ENCODE measurements at places on chromosomes 4 and X.

DNA sequence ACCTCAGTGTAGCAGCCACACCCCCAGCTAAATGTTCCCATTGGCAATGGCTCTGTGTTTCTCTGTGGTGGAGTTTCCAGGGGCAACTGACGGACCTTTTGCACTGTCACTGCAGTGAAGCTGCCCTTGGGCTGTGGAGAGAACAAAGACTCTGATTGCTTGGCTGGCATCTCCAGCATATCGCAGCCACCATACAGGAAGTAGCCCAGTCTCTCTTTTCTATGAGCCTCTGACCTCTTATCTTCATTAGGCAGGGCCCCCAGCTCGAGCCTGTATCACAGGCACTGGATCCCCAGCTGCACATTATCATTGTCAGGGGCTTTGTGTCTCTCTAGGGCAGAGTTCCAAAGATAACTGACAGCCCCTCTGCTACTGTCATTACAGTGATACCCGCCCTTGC, 483.5 kb downstream of the ARAP2 start:
- DNase-seq = no peak

DNA sequence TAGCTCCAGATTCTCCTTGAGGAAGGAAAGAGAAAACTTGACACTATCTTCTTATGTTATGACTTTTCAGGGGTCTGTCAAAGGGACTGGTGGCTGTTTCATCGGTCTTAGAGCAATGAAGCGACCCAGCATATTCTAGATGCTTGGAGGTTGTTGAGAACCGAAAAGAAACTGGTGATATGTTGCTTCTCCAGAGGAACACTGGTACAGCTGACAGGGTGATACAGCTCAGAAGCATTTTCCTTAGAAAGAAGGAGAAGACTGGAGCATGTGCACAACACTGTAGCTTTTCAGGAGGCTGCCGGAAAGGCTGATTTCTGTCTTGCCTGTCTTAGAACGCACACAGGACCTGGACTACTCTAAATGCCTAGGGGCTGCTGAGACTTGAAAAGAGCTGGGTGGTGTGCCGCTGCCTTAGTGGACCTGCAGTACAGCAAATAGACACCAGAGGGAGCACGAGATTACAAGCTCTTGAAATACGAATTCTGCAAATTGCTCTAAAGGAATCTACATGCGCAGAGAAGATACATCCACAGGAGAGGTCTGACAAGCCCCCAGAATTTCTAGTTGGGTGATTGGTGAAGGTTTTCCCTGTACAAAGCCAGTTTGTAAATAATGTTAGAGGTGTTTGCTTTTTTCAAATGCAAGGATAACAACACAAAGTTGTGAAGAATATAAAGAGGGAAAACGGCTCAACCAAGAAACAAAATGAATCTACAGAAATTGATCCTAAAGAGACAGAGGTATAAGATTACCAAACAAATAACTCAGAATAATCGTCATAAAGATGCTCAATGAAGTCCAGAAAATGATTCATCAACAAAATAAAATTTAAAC, 223.1 kb upstream of the DMD start:
- no peak for DNase-seq

- DNase-seq = no peak
Measured at GRCh38 chr4:122617597-122618593, 3.0 kb downstream of the IL21 start.

DNA sequence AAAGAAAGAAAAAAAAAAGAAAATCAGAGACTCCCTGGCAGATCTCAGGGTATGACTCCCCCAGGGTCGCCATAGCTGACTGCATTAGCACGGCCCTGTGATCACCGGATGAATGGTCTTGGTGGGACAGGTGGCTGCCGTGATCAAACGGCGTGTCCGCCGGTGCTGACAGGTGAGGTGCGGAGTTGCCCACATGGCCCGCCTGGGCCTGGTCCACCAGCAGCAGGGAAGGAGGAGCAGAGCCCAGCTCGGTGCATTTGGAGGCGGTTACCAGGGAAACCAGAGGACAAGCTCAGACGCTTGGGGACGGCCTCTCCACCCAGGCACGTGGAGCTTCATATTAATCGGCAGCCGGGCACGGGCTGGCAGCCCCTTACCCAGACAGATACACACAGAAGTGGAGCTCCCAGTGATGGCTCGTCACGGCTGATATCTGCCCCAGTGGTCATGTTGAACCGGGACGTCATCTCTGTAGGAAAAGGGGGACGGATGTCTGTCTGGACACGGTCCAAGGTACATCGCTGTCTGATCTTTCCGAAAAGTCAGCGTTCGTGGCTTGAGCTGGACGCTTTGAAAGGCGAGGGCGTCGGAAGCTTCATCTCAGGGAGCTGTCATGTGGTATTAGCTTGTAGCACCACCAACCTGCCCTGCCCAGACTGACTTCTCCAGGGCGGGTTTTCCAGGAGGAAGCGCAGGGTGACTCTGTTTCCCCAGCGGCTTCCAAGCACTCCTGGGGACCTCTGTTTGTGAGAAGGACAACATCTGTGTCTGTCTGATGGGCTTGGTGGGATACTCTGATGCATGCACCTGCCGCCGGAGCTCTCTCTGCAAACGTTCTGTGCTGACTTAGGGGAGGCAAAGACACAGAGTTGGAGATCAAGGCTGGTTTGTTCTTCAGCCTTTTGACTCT, 180.7 kb downstream of the CRLF2 start:
- DNase-seq = no peak

DNA sequence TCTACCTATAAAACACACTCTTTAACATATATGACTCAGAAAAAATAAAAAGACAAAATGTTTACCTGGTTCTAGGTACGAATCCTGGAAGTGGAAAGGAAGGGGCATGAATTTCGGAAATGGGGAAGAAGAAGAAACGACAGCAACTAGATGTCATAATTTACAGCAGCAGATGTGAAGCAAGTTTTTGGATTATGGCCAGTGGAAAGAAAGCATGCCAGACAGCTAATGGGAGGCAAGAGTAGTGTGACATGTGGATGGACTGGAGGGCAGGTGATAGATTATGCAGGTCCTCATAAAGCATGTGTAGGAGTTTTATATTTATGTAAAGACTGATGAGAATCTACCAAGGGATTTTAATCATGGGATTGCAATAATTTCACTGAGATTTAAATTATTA, 279.0 kb upstream of the TACR3 start:
- DNase-seq = no peak

DNA sequence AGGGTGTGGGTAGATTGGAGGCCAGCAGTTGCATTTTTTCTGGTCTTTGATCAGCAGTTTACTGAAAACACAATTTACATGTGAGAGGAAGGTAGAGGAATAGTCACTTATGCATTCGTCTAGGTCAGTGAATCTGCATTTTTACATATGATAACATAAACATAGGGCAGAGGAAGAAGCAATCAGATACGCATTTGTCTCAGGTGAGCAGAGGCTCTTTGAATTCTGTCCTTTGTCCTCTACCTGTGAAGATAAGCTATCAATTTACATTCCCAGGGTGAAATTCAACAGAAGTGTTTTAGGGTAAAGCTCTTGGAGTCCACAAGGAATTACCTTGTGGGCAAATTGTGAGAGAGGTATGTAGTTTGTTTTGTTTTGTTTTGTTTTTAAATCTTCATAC, 306.5 kb downstream of the MAGEB5 start:
- DNase-seq = no peak

DNA sequence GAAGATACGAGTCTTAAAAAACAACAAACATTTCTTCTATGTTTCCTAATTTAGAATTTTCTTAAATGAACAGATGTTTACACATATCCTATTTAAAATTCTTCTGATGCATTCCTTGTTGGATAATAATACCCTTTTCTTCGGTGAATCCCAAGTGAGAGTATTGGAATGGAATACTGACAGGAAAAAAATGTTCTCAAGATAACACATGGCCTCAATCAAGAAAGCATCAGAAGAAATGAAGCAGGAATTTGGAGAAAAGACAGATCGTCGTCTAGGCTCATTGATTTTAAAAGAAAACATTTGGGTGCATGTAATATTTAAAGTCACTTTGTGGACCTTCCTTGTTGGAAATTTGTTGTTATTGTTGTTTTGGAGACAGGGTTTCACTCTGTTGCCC, 196.9 kb upstream of the ANK2 start:
- DNase-seq = no peak

GRCh38 chr4:155565330-155565729, 101.3 kb upstream of the GUCY1A1 start:
- no peak for DNase-seq

GRCh38 chr4:167555338-167556022, 321.2 kb upstream of the SPOCK3 start:
- DNase-seq = no peak

DNA sequence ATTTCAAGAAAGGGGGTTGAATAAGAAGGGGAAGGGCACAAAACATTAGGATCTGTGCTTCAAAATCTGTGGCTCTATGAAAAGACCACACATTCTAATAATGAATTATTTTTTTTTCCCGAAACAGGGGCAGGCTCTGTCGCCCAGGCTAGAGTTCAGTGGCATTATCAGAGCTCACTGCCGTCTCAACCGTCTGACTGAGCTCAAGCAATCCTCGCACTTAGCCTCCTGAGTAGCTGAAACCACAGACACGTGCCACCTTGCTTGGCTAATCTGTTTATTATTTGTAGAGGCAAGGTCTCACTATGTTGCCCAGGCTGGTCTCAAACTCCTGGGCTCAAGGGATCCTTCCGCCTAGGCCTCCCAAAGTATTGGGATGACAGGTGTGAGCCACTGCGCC, 33.4 kb downstream of the ACSL1 start:
- no peak for DNase-seq

DNA sequence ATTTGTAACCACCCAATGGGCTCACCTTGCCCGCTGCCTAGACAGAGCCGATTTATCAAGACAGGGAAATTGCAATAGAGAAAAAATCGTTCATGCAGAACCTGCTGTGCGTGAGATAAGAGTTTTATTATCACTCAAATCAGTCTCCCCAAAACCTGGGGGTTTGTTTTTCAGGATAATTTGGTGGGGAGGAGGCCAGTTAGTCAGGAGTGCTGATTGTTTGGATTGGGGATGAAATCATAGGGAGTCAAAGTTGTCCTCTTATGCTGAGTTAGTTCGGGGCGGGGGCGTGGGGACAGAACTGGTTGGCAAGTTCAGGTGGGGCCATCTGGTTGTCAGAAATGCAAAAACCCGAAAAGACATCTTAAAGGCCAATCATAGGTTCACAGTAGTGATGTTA, 203.0 kb downstream of the MAB21L2 start:
- DNase-seq = no peak

- DNase-seq = no peak
Measured at GRCh38 chrX:130805903-130806302, 97.1 kb downstream of the ENOX2 start.

DNA sequence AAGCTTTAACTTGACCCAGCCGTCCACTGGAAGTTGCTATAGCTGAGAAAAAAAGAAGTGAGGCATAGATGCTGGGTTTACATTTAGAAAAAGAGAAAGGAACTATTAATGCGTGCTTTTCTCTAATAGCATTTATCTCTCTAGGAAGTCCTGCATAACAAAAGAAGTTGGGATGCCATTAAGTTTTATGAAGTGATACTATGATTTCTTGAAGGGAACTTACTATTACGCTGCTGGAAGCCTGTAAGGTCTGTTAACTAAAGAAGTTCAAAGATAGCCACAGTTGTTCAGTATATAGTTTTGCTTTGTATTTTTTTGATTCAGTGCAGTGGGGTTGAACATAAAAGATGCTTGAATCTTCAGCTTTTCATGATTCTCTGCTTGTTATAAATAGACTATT, 203.4 kb downstream of the CCSER1 start:
- DNase-seq = no peak

Data from HuH-7.5 (cell line).